ENCODE measurements at places on chromosomes 7 and 10.

- no peaks in the 10 kb centered on the region for H3K36me3 ChIP-seq
- H3K4me3 ChIP-seq: no peak overlapping the region
- H3K27ac ChIP-seq: no peak overlapping the region
- DNase-seq: no peak
- no peaks in the 10 kb centered on the region for H3K4me1 ChIP-seq
Measured at GRCh38 chr7:89385411-89385810, 589.9 kb upstream of the TEX47 start.

DNA sequence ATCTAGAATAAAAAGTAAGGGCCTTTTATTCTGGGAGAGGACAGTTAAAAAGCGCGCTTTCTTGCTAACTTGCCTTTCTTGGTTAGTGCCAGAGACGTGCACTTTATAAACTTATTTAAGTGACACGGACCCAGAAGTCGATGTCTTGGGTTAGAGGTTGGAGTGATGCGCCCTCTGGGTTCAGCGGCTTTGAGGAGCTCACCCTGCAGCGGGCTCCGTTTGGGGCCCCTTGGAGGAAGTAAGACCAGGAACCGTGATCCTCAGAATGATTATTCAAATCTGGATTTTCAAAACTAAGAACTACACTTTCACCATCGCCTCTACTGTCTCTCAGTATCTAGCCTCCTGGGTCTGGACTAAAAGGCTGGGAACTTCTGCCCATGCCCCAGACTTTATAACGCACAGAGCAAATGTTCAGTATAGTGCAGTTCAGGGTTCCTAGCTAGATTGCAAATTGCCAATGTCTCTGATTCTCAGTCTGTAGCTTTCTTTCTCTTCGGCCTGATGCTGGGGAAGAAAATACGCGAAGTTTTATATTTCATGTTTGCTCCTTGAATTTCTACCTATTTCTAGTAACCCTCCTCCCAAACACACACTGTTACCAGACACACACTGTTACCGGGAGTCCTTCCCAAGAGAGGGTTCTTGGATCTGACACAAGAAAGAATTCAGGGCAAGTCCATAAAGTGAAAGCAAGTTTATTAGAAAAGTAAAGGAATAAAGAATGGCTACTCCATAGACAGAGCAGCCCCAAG lies 18.6 kb upstream of the SMO start:
- H3K27me3 ChIP-seq: peaks cover 30% of the 10 kb centered on the region
- H3K4me3 ChIP-seq: peak overlapping the region; percentile 65

GRCh38 chr7:74029991-74030415 lies 2.0 kb downstream of the ELN start:
- peak overlapping the region; percentile 47 for H3K4me3 ChIP-seq
- no peak overlapping the region for H3K27ac ChIP-seq
- no peak for DNase-seq
- H3K4me1 ChIP-seq: peaks cover 53% of the 10 kb centered on the region

GRCh38 chr7:54839575-54840213 lies 80.7 kb upstream of the SEC61G start:
- no peaks in the 10 kb centered on the region for H3K27me3 ChIP-seq
- no peak for DNase-seq
- H3K36me3 ChIP-seq: no peaks in the 10 kb centered on the region
- no peak overlapping the region for H3K4me3 ChIP-seq
- H3K27ac ChIP-seq: no peak overlapping the region
- peaks cover 6% of the 10 kb centered on the region for H3K4me1 ChIP-seq

DNA sequence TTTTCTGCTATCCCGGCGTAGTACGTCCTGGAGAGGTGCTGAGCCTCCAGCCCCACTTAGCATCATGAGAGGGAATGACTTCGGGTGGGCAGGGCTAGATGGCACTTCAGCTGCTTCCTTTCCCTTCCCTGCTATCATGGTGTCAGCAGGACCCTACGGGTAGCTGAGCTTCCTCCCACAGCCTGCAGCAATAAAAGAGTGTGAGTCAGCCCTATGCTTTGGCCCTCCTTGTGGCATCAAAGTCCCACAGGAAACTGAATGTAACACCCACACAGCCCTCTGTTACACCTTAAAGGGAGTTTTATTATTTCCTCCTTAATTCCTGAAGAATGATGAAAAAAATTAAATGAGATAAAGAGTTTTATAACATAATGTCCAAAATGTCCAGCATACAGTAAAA lies 458.1 kb downstream of the RPS24 start:
- peaks cover 26% of the 10 kb centered on the region for H3K36me3 ChIP-seq
- no peaks in the 10 kb centered on the region for H3K4me1 ChIP-seq
- no peak overlapping the region for H3K27ac ChIP-seq
- H3K4me3 ChIP-seq: no peak overlapping the region
- DNase-seq: no peak

DNA sequence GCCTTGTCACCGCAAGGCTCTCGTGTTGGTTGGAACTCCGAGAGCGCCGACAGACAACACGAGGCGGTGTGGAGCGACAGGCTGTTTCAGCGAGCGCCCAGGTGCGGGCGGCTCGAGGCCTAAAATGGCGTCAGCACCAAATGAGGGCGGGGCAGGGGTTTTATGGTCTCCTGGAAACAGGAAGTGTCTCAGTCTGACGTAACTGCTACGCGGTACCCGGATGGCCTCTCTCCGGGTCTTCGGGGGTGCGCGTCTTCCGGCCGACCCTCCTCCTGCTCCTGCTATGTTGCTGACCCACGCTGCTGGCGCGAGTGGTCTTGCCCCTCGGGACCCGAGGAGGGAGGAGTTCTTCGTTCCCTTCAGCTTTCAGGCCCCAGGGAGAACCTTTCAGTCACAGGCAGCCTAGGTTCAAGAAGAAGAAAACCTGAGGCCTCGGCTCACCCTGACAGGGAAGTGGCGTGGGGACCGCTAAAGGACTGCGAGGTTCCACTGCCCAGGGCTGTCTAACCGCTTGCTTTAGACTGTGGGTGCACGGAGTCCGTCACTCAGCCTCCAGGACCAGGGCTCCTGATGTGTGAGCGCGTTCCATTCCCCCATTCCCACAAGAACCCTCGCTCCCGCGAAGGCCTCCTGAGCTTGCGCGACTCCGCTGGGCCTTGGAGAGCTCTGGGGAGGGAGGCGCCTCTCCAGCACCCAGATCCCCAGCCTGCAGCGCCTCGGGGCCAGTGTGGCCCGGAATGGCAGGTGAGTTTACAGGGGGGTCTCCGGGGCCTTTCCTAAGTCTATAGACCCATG lies 77.3 kb downstream of the GLRX3 start:
- H3K27me3 ChIP-seq: no peaks in the 10 kb centered on the region
- no peak overlapping the region for H3K4me3 ChIP-seq
- peaks cover 6% of the 10 kb centered on the region for H3K4me1 ChIP-seq
- H3K27ac ChIP-seq: no peak overlapping the region
- no peak for DNase-seq

GRCh38 chr7:1368682-1369571 lies 90.3 kb downstream of the MICALL2 start:
- no peaks in the 10 kb centered on the region for H3K36me3 ChIP-seq
- DNase-seq: peak; percentile 70
- peaks cover 7% of the 10 kb centered on the region for H3K4me1 ChIP-seq
- no peak overlapping the region for H3K4me3 ChIP-seq
- peaks cover 85% of the 10 kb centered on the region for H3K27me3 ChIP-seq

DNA sequence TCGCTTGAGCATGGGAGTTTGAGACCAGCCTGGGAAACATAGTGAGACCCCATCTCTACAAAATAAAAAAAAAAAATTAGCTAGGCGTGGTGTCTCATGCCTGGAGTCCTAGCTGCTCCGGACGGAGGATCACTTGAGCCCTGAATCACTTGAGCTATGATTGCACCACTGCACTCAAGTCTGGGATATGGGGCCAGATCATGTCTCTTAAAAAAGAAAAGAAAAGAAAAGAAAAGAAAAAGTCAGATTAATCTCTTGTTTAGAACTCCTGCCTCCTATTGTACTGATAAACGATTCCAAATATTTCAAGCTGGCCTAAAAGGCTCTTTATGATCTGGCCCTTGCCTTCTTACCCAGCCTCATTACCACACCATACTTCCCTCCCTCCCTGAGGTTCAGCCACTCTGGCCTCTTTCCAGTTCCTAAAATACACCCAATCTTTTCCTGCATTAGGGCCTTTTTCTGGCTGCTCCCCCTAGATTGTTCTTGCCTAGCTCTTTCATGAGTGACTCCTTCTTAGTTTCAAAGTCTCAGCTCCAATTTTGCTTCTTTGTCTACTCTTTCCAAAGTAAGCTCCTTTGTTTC lies 41.7 kb downstream of the VCL start:
- peaks cover 21% of the 10 kb centered on the region for H3K4me1 ChIP-seq
- H3K4me3 ChIP-seq: no peak overlapping the region
- no peaks in the 10 kb centered on the region for H3K27me3 ChIP-seq
- H3K36me3 ChIP-seq: peaks cover 16% of the 10 kb centered on the region
- DNase-seq: no peak

DNA sequence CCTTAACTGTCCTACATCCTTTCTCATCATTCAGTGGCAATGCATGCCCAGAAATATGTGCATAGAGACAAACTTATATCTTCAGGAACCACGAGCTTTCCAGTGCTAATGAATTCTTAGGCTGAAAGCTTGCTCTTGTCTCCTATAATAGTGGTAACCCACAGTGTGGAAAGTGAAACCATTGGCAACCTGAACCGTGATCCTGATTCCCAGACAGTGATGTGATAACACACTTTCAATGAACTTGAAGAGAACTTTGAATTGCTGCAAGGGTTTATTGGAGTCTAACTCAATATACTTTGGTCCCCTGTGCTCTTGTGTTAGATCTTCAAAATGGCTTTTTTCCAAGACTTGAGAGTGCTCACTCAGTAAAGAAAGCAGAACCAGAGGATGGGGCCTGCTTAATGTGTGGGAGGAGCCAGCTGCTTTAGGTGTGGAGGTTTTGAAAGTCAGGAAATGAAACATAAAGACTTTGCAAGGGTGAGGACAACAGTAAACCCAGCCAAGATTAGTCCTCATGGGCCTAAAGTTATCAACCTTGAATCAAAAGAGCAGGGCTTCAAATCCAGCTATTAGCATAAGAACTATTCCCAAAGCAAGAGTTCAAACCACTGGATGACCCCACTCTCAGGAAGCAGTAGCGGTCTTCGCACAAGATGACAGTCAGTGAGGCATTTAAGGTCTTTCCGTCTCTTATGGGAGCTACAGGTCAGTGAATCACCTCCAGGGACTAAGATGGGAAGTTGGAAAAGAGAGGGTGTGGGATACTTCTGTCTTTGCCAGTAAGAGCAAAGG lies 332.4 kb upstream of the NRP1 start:
- no peaks in the 10 kb centered on the region for H3K27me3 ChIP-seq
- peak overlapping the region; percentile 21 for H3K27ac ChIP-seq
- no peak overlapping the region for H3K4me3 ChIP-seq
- H3K4me1 ChIP-seq: peaks cover 3% of the 10 kb centered on the region
- no peaks in the 10 kb centered on the region for H3K36me3 ChIP-seq
- no peak for DNase-seq

DNA sequence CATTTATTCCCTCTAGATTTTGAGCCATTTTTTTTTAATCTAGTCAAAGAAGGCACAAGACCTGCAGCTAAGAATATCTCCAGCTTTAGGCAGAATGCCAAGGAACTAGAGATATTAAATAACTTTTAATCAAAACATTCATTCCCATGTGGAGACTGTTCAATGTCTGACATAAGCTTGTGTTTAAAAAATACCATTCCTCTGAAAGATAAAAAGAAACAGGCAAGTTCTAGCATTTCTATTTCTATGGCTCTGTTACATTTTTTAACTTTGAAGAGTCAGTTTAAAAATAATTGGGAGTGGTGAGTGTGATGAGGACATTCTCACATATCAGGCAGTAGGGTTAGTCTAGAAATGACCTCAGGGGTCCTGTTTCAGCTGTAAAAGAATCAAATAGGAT lies 48.0 kb downstream of the RHOBTB1 start:
- DNase-seq: no peak
- H3K36me3 ChIP-seq: peaks cover 29% of the 10 kb centered on the region
- no peaks in the 10 kb centered on the region for H3K27me3 ChIP-seq
- peak overlapping the region; percentile 94 for H3K27ac ChIP-seq

DNA sequence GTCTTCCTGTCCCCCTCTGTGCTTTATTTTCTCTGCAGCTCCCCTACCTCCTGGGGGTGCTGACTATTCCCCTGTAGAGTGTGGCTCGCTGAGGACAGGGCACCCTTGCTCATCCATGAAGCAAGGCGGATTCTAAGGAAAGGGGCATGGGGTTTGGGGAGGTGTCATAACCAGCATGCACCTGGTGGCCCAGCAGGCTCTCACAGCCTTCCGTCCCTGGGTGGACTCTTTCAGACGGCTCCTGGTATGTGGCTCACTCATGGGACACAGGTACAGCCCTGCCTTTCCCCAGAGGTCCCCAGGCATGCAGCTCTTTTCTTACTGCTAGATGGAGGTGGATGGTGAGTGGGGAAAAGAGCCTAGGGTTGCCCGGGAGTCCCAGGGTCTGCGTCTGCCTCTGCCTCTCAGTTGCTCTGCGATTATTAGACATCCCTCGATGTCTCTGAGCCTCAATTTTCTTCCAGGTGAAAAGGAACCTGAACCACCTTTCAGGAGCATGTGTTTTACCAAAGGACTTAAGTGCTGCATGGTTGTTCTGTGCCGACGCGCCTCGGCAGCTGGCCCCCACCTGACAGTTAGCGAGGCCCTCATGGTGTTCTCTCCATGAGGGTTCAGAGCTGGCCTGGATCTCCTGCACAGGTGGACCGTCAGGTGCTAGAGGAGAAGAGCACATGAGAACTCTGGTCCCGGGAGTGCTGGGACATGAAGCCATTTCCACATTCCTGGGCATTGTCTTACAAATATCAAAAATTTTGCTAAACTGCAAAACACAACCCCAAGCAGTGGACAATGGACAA lies 172.5 kb upstream of the SHH start:
- H3K36me3 ChIP-seq: no peaks in the 10 kb centered on the region
- DNase-seq: no peak
- H3K27me3 ChIP-seq: peaks cover 6% of the 10 kb centered on the region

- H3K36me3 ChIP-seq: no peaks in the 10 kb centered on the region
- no peak overlapping the region for H3K4me3 ChIP-seq
- no peak overlapping the region for H3K27ac ChIP-seq
- DNase-seq: no peak
Measured at GRCh38 chr7:46850563-46851330, 731.2 kb downstream of the TNS3 start.

DNA sequence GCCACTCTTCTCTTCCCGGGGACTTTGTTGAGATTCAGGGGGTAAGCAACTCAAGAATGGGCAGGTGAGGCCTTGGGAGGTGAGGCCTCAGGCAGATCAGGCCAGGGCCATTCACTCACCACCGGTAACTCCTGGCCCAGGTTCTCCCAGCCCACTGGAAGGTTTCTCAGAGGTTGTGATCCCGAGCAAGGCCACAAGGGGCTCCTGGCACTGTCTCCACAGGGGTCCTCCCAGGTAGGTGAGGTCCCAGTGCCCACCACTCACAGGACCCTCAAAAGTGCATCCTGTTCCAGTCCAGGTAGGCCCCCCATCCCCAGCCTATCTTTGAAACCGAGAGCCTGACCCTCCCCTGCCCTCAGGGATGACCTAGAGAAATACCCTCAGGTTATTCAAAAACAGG lies 236.1 kb downstream of the BUB3 start:
- DNase-seq: no peak
- peaks cover 8% of the 10 kb centered on the region for H3K27me3 ChIP-seq
- no peaks in the 10 kb centered on the region for H3K4me1 ChIP-seq

DNA sequence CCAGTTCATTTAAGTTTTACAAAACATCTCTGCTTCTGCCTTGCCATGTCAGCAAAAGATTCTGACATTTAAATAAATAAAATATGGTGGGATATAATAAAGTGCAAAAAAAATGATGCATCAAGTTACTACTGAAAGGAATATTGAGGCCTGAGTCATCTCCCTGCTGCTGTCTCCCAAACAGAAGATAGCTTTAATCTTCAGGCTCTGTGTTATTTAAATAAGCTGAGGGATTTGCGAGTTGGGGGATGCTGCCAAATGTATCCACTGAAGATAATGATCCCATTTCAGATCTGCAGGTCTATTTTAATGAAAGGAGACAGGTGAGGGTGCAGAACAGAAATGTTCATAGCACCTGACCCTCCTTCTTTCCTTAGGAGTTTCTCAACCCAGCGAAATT lies 720.8 kb downstream of the AUTS2 start:
- H3K27me3 ChIP-seq: no peaks in the 10 kb centered on the region
- H3K4me3 ChIP-seq: no peak overlapping the region
- no peak for DNase-seq
- H3K27ac ChIP-seq: no peak overlapping the region
- H3K4me1 ChIP-seq: peaks cover 14% of the 10 kb centered on the region
